ENCODE measurements at places on chromosomes 6 and 20.
A peak's percentile ranks its signal among the peaks of the same experiment; 100 is the strongest.

DNA sequence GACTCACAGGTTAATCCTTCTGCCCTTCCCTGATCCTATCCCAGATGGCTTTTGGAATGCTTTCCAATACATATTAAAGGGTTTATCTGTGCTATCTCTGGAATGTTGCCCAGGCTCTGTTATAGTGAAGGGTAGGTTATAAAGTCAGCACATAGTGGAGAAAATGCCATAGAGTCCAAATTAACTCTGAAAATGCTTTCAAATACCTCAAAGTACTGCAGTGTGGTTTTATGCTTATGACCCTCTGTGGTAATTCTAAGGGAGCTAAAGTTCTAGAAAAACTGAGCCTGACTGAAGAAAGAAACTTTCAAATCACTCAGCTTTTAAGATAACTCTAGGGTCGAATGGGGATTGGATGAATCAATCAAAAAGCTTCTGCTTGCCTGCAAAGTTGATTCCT is 159.8 kb downstream of the PLCB1 start:
- DNase-seq = no peak

GRCh38 chr6:170080828-170081371 is 210.0 kb downstream of the DLL1 start:
- no peak for DNase-seq

GRCh38 chr6:22240025-22240424 is 56.8 kb downstream of the PRL start:
- no peak for DNase-seq

DNA sequence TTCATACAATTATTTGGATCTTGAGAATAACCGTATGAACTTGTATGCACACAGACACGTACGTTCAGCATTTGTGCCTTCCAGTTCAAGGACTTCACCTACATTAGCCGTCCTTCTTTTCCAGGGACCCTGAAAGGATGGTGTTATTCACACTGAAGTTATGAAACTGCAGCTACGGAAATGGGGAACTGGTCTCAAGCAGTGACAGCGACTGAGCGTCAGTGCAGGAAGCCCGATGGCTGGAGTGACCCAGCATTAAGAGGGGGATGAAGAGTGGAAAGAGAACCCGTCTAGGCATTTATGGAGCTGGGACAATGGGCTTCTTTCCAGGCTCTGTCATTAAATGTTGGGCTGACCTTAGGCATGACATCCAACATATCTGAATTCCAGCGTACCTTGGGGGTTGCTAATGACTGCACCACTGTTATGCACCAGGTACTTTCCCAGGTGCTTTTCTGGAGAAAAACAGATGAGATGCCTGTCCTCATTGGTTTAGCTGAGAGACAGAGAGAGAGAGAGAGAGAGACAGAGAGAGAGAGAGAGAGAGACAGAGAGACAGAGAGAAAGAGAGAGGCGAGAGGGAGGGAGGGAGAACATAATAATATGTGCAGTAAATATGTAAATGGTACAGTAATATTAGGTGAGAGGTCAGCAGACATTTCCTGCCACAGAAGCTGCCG is 204.7 kb upstream of the EXOC2 start:
- no peak for DNase-seq

DNA sequence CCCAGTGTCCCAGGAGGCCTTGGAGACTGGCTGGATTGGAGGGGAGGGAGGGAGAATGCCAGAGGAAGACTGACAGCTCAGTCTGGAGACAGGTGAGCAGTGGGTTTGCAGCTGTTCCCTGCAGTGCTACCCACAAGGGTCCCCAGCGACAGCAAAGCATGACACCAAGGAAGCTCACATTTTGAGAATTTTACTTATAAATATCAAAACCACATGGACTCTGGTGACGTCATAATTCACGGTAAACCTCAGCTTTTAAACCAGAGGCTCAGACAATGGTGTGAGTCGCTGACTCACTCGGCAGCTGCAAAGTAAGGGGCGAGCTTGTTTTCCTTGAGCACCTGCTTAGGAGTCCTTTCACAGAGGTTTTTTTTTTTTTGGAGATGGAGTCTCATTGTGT is 65.2 kb downstream of the THBS2 start:
- no peak for DNase-seq

- no peak for DNase-seq
These were observed 53.7 kb upstream of the STX16 start for GRCh38 chr20:58597249-58597891.

DNA sequence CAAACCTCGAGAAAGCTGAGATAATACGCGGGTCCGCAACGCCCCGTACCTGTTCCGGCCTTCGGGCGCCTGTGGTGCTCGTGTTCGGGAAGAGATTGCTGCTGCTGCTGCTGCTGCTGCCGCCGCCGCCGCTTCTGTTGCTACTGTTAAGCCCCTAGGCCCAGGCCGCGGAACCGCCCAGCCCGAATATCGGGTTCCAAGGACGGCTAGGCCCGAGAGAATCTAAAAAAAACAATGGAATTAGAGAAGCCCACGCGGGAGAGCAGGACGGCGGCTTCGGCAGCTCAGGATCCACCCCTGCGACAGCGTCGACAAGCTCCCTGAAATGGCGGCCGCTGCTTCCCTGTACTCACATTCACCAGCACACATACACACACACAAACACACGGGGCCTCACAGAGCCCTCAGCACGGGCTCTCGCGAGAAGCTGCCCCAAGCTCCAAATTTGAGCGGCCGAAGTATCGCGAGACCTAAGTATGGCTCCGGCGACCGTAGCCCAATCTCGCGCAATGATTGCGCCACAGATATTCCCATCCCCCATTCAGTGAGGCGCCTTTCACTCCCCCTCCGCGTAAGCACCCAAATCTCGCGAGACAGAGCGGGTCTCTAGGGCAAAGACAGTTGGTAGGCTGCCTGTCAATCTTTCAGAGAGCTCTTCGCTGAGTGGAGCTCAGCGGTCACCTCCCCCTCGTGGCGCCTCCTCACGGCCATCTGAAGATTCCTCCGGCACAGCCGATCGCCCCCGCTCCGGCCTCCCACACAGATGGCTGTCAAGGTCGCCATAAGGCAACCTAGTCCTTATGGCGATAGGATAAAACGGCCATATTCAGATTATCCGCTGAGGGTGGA is at the start of gene RBM39:
Gene RBM39 (minus strand): TSS at position 369 of the 849 bp plus-strand sequence. CDS start 1,386 bp downstream, outside the sequence.
- peak; percentile 68 for DNase-seq

DNA sequence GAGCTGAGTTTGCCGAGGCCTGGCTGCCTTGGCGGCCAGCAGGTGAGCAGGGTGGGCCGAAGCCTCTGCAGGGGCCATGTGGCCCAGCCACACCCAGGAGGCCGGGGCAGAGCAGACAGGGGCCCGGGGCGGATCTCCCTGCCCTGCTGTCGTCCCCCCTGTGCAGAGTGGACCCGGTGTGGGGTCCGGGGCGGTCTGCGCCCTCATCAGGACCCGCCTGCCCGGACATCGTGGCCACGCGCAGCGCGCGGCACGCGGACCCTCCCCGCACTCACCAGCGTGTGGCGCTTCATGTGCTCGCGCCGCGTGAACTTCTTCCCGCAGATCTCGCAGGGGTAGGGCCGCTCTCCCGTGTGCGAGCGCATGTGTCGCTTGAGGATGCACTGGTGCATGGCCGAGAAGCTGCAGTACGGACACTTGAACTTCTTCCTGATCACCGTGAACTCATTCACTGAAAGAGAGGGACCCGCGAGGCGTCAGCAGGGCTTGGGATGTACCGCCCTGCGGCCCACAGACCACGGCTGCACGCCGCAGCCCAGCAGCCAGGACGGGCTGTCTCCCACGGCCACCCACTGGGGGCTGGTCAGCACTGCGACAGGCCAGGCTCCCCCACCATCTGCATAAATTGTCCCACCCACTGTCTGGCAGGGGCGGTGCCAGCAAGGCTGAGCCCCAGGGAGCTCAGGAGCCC is 13.0 kb downstream of the SLC2A4RG start:
- DNase-seq = peak; percentile 13

DNA sequence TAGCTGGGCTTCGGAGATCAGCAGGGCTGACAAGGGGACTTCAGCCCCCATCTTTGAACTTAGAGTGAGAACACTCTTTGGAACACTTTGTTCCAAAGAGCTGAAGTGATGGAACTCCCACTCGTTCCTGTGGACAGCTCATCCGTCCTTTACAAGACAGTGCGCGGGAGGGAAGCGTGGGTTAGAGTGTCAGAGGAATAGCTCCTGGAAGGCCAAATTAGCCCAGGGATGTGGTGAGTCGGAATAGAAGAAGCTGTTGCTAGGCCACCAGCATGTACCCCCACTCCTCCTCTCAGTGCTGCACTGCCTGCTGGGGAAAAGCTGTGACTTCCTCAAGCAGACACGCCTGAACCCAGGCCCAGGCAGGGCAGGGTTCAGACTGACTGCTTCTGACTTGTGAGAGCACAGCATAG is 1.7 kb downstream of the SDCBP2 start:
- no peak for DNase-seq

GRCh38 chr6:52500238-52501129 is 76.4 kb downstream of the TRAM2 start:
- no peak for DNase-seq

GRCh38 chr6:100880853-100881706 is at the start of gene ASCC3:
Gene ASCC3, minus strand, starts transcription at chr6:100881329. Its CDS starts 13,332 bp downstream, at chr6:100867997.
- peak; percentile 74 for DNase-seq

DNA sequence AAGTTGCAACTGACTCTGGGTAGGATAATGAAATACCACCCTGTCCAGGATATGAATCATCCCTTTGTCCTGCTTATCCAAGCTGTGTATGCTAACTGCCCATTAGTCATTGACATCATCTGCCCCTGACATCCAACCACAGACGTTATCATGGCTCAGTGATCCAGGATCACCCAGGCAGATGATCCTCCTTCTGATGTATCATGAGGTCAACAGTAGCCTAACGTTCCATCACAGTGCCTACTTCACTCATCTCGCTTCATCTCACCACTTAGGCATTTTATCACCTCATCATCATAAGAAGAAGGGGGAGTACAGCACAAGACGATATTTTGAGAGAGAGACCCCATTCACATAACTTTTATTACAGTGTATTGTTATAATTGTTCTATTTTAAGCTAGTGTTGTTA is 13.4 kb upstream of the BTN3A2 start:
- DNase-seq = no peak

Data from GM12891 (cell line).